Activated CD8-positive, alpha-beta T cell treated with anti-CD3 and anti-CD28 coated beads, Interleukin-2, amount 10 ng/mL, durations not matched to agents 7 days and 5 days (primary cell): ENCODE measurements at places on chromosomes 4 and X. TPM values are rescaled to one million over a fixed set of nuclear protein-coding genes. Genes with fewer than 3 reads are reported as not detected.
A peak's percentile ranks its signal among the peaks of the same experiment; 100 is the strongest.

- H3K27ac ChIP-seq, result no peak overlapping the region
- no peak for DNase-seq
- H3K36me3 ChIP-seq, result no peaks in the 10 kb centered on the region
- H3K27me3 ChIP-seq, result peaks cover 3% of the 10 kb centered on the region
- H3K4me1 ChIP-seq, result no peaks in the 10 kb centered on the region
These were observed 88.1 kb upstream of the STOX2 start for GRCh38 chr4:183816882-183817509.

- peaks cover 10% of the 10 kb centered on the region for H3K27me3 ChIP-seq
- H3K4me1 ChIP-seq, result peaks cover 28% of the 10 kb centered on the region
- DNase-seq, result no peak
- H3K36me3 ChIP-seq, result no peaks in the 10 kb centered on the region
These were observed 100.3 kb downstream of the CDS1 start for GRCh38 chr4:84683064-84683850.

GRCh38 chrX:26783512-26784225, 567.7 kb downstream of the MAGEB5 start:
- no peaks in the 10 kb centered on the region for H3K27me3 ChIP-seq
- no peak overlapping the region for H3K27ac ChIP-seq
- no peaks in the 10 kb centered on the region for H3K36me3 ChIP-seq
- no peak overlapping the region for H3K4me3 ChIP-seq
- DNase-seq, result peak; percentile 17

DNA sequence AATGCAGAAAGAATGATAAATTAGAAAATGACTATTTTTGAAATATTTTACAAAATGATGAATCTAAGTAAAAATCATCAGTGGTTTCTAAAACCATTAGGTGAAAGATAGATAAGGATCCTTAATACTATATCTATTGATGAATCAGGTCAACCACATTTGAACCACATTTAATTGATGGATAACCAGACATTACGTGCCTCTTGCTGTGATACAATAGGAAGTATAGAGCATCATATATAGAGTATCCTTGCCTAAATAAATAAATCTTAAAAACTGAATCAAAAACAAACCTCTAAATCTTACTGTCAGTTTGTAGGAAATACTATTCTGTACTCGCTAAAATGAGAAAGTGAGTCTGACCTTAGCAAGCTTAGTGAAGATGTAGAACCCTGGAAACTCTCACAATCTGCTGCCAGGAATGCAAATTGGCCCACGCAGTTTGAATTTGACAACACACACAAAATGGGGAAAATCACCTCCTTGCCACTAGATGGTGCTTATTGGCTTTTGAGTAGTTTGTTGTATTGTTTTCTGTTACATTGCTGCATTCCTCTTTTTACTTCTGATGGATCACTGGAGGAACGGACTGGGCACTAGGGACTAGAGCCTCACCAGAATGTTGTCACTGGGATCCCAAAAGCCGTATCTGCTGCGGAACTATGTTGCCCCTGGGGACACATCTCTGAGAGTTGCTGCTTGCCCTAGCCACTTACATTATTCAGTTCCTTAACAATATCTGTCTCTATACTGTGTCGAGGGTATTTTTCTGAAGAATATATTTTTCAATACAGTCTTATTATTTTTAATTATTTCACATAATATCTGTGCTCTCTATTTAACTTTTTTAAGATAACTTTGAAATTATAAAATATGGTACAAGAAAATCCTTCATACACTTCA, 25.4 kb upstream of the SLAIN2 start:
- no peak overlapping the region for H3K27ac ChIP-seq
- no peak overlapping the region for H3K4me3 ChIP-seq
- H3K4me1 ChIP-seq, result no peaks in the 10 kb centered on the region
- no peaks in the 10 kb centered on the region for H3K36me3 ChIP-seq

GRCh38 chr4:67035501-67035900, 509.8 kb downstream of the CENPC start:
- H3K27me3 ChIP-seq, result no peaks in the 10 kb centered on the region
- no peak overlapping the region for H3K27ac ChIP-seq
- no peaks in the 10 kb centered on the region for H3K4me1 ChIP-seq
- H3K4me3 ChIP-seq, result no peak overlapping the region
- no peak for DNase-seq

DNA sequence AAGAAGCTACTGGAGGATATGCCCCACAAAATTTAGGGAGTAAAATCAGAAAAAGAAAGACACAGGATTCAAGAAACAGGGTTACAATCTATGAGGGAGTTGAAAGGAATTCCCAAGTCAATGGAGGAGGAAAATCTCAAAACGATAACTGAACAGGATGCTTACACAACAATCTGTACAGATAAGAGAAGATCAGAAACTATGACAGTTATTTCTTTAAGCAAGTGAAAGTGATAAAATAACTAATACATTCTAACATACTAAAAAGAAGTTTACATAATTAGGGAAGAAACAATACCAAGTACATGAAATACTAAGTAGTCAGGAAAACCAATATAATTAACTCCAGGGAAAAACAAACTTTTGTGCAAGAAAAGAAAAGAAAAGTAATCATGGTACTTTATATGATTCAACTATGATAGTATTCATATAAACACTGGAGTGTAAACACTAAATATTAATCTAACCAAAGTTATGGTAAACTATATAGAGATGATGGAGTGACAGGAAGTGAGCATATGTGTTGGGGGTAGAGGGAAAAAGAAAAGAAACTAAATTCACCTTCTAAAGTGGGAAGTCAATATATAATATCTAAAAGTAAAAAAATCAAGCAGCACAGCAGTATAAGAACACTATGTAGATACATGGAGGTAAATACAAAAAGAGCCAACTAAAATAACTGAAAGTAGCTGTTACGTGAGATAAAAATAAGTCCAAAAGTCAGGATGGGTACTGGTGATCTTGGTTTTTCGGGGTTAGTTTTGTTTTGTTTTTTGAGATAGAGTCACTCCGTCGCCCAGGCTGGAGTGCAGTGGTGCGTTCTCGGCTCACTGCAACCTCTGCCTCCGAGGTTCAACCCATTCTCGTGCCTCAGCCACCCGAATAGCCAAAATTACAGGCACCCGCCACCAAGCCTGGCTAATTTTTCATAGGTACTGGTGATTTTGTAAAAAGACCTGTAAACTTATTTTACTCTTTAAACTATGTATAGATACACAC, 99.3 kb downstream of the TEX11 start:
- DNase-seq, result no peak
- H3K4me1 ChIP-seq, result no peaks in the 10 kb centered on the region
- H3K27me3 ChIP-seq, result no peaks in the 10 kb centered on the region
- no peak overlapping the region for H3K27ac ChIP-seq
- H3K36me3 ChIP-seq, result no peaks in the 10 kb centered on the region

DNA sequence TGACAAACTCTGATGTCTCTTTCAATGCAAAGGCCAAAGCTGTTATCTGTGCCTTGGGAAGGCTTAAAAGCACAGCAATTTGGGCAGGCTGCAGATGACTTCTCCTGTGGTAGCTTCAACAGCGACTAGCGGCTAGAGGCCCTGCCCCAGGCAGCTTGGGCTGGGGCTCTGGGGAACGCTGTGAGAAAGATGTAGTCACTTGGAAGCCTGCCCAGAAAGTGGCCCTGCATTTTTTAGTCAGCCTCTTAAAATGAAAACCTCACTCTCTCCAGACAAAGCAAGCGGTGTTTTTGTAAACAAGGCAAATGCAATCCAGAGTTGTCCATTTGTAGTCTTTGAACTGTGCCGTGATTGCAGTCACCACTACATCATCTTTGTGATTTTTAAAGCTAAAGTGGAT, 27.5 kb downstream of the PCYT1B start:
- no peak for DNase-seq
- H3K27me3 ChIP-seq, result peaks cover 3% of the 10 kb centered on the region
- no peaks in the 10 kb centered on the region for H3K4me1 ChIP-seq
- H3K4me3 ChIP-seq, result no peak overlapping the region
- no peak overlapping the region for H3K27ac ChIP-seq

DNA sequence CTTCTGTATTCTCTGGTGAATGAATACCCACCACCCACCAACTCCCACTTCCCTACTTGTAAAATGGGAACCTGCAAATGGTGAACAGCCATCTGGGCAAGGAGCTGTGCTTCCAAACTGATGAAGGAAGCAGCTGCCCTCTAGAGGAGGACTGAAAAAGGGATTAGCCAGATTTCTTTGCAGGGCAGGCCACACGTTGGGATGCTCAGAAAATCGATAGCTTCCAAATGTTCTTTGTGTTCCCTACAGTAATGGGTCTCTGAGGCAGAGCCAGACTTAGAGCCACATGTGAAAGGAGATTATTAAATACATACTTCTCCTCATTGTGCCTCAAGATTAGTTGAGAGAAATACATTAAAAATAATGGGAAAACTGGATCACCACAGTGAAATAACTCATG, 39.3 kb upstream of the LPAR4 start:
- H3K27ac ChIP-seq, result no peak overlapping the region
- no peak for DNase-seq
- H3K4me3 ChIP-seq, result no peak overlapping the region
- H3K4me1 ChIP-seq, result no peaks in the 10 kb centered on the region
- H3K36me3 ChIP-seq, result no peaks in the 10 kb centered on the region

DNA sequence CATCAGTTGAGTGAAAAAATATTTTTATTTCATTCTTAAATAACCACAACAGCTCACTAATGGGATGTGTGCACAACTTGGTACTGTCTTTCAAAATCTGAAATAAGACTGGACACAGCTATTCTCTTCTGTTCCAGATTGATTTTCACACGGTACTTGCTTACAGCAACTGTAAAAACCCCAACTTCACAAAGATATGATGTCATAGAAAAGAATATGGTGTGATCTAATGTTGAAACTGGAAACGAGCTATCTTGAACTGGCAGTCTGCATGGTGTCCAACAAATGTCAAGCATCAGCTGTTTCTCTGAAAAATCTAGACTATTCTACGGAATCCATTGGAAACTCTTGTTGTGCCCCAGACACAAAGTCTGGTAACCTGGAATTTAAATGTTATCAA, 14.7 kb downstream of the HELQ start:
- no peaks in the 10 kb centered on the region for H3K4me1 ChIP-seq
- H3K27ac ChIP-seq, result no peak overlapping the region
- H3K4me3 ChIP-seq, result no peak overlapping the region
- peaks cover 42% of the 10 kb centered on the region for H3K36me3 ChIP-seq

DNA sequence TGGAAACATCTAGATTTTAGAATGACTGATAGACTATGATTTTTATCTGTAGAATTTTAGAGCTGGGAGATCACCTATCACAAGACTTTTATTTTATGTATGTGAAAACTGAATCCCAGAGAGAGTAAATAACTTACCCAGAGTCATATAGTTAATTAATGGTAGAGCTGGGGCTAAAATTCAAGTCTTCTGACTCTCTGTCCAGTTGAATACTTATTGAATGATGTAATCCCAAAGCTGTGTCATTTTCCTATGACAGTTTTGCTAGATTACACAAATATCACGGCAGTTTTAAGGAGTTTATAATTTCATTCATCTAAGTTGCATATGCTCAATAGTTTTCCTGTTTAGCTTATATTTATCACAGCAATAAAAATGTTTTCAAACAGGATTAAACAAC, 6.7 kb downstream of the NRK start:
- no peaks in the 10 kb centered on the region for H3K27me3 ChIP-seq
- no peaks in the 10 kb centered on the region for H3K36me3 ChIP-seq
- DNase-seq, result no peak
- H3K4me1 ChIP-seq, result no peaks in the 10 kb centered on the region
- H3K27ac ChIP-seq, result no peak overlapping the region

DNA sequence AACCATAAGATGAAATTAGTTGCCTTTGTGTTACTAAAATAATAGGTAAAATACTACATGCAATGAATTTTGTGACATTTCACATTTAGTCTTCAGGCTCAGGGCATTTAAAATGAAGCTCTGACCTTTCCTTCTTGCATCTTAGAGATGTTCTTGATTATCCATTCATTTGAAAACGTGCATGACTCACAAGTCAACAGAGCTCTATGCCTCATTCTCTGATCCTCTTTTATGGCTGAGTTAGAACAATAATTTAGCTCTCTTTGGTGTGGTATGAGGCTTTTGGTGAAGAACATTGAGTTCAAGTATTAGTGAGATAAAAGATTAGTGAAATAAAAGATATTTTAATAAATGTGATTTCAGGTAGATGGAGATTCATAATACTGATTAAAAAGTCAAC, 66.5 kb downstream of the TIGD2 start:
- no peaks in the 10 kb centered on the region for H3K27me3 ChIP-seq
- H3K27ac ChIP-seq, result no peak overlapping the region
- no peaks in the 10 kb centered on the region for H3K36me3 ChIP-seq
- H3K4me3 ChIP-seq, result no peak overlapping the region
- H3K4me1 ChIP-seq, result no peaks in the 10 kb centered on the region
- DNase-seq, result no peak

GRCh38 chrX:155313766-155314165, 20.6 kb downstream of the CLIC2 start:
- no peaks in the 10 kb centered on the region for H3K4me1 ChIP-seq
- H3K27ac ChIP-seq, result no peak overlapping the region
- no peak for DNase-seq
- H3K36me3 ChIP-seq, result no peaks in the 10 kb centered on the region

GRCh38 chr4:159430896-159431295, 328.0 kb downstream of the RAPGEF2 start:
- peaks cover 13% of the 10 kb centered on the region for H3K27me3 ChIP-seq
- no peak overlapping the region for H3K27ac ChIP-seq
- H3K36me3 ChIP-seq, result no peaks in the 10 kb centered on the region

- no peaks in the 10 kb centered on the region for H3K4me1 ChIP-seq
- no peak overlapping the region for H3K27ac ChIP-seq
- H3K27me3 ChIP-seq, result no peaks in the 10 kb centered on the region
- H3K4me3 ChIP-seq, result no peak overlapping the region
- no peaks in the 10 kb centered on the region for H3K36me3 ChIP-seq
- no peak for DNase-seq
These were observed 406.7 kb upstream of the SPANXN1 start for GRCh38 chrX:144840616-144841015.

GRCh38 chr4:47031011-47031678, at the start of gene GABRB1:
TSS of gene GABRB1 (plus strand) at chr4:47031567.
- no peaks in the 10 kb centered on the region for H3K36me3 ChIP-seq
- no peak within 1 kb of the TSS for H3K27ac ChIP-seq
- DNase-seq, result peak; percentile 24
- H3K27me3 ChIP-seq, result peaks cover 32% of the 10 kb centered on the region

- H3K36me3 ChIP-seq, result peaks cover 33% of the 10 kb centered on the region
- no peak for DNase-seq
- H3K27ac ChIP-seq, result no peak overlapping the region
- no peaks in the 10 kb centered on the region for H3K27me3 ChIP-seq
- no peak overlapping the region for H3K4me3 ChIP-seq
- no peaks in the 10 kb centered on the region for H3K4me1 ChIP-seq
These were observed 42.4 kb upstream of the MCF2 start for GRCh38 chrX:139750390-139750789.

The EVC2 gene
- 1.1 TPM for total RNA-seq

The TCEAL6 gene
- total RNA-seq, result not detected

The TSPAN6 gene
- total RNA-seq, result not detected

The S100G gene
- not detected for total RNA-seq

The RASSF6 gene
- not detected for total RNA-seq

The EOLA2 gene
- total RNA-seq, result 23.1 TPM

The COPS4 gene
- 34.6 TPM for total RNA-seq

The GABRG1 gene
- total RNA-seq, result not detected

The LANCL3 gene
- total RNA-seq, result 0.29 TPM
